Hindlimb muscle (tissue), 1 donor: ENCODE measurements at places on chromosomes 7 and 10. TPM values are rescaled to one million over a fixed set of nuclear protein-coding genes. Genes with fewer than 3 reads are reported as not detected.

Gene CTTNBP2
- polyA plus RNA-seq = 1.5 TPM

Gene GBF1
- 56.2 TPM for polyA plus RNA-seq

Gene HTRA1
- 58.6 TPM for polyA plus RNA-seq

Gene IFIT1B
- polyA plus RNA-seq = 0.25 TPM

Gene AMPH
- 4.8 TPM for polyA plus RNA-seq

Gene FOXP2
- 9.3 TPM for polyA plus RNA-seq

Gene TFEC
- polyA plus RNA-seq = 1.6 TPM

Gene NRG3
- polyA plus RNA-seq = 0.19 TPM

Gene FAM131B
- polyA plus RNA-seq = 1.8 TPM

Gene GIMAP1
- 2.9 TPM for polyA plus RNA-seq

Gene OPN4
- polyA plus RNA-seq = 2.3 TPM

Gene PTPRZ1
- polyA plus RNA-seq = 2.6 TPM

Gene OPN1SW
- 2.2 TPM for polyA plus RNA-seq

Gene TAS2R4
- 1.6 TPM for polyA plus RNA-seq

Gene MRLN
- 172 TPM for polyA plus RNA-seq

Gene DLG5
- 28.0 TPM for polyA plus RNA-seq
